Stimulated activated CD4-positive, alpha-beta T cell treated with anti-CD3 and anti-CD28 coated beads, Interleukin-1b, Interleukin-23, amount 100 ng/mL, for 1 hour (primary cell): ENCODE measurements at places on chromosomes 2 and 18.

DNA sequence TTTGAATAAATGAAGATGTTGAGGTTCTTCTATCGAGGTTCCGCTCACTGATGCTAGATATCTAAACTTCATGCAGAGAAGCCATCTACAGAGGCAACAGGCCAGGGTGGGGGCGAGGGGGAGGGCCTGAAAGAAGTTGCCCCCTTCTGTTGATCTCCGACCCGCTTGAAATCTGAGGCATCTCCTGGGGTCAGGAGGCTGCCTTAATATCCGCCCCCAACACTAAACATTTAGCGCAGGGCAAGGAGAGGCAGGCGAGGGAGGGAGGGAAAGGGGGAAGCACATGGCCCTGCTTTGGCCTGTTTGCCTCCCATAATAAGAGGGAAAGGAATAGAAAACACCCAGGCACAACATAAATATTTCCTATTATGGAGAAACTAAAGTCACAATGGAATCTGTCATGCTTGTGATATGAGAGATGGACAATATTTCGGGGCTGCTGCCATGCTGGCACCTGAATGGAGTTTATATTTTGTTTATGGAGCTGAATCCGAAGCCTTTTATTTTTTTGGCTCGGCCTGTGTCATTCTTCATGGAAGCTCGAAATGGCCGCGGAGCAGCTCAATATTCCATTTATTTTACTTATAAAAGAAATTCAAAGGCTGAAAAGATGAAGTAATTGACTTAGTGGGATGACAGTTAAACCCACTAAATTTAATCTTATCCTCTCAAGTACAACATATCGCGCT is 221.1 kb downstream of the INSIG2 start:
- DNase-seq: no peak

- DNase-seq: no peak
Measured at GRCh38 chr18:61823595-61823994, 69.2 kb downstream of the RNF152 start.

DNA sequence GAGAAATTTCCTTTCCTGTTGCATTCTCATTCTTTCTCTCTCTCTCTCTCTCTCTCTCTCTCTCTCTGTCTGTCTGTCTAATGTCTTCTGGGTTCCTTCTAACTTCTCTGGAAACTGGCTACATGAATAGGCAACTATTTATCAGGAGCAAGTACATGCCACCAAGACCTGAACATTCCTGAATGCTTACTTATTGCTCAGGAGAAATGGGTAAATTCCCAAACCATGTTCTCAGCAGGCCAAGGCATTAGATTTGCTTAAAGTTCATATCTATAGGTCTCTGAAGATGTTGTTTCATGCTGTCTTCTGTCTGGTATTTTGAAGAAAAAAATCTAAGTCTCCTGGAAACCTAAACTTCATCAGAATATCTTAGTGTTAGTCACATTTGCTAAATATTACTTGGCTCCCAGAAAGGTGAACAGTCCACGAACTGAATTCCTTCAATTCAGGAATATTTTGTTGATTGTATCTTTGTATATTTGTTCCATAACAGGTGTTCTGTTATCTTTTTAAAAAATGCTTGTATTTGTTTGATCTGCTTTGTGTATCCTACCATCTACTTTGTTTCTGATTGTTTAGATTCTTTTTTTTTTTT is 77.2 kb upstream of the FIGN start:
- no peak for DNase-seq

- DNase-seq: no peak
Measured at GRCh38 chr2:82819951-82820350, 1639.1 kb downstream of the SUCLG1 start.

DNA sequence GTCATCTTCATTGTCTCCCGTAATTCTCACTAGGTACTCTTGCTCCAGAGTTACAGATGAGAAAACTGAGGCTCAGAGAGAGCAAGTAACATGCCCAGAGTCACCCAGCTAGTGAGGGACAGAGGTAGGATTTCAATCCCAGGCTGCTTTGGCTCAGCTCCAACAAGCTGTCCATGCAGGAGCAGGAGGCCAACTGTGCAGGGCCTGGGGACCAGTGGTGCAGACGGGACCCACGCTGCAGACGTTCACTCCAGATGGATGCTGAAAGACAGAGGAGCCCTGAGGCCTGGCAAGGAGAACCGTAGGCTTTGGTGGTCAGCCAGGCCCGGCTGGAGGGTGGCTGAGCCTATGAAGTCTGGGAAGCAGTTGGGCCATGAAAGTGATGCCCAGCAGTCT is 102.6 kb downstream of the MCFD2 start:
- no peak for DNase-seq

DNA sequence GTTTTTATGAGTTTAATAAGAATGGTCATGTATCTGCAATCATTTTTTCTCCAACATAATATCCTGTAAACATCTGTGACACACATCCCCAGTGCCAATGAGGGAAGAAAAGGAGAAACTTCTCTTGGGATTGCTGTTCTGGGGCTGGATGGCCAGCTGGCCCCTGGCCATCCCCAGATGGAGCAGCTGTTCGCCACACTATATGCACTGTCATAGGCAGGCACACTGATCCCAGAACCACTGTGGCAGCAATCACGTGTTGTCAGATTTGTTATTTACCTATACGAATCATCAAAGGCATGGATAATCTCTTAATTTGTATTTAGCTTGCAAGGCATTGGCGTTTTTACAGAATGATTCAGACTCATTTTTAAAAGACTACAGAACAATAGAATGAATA is 167.6 kb upstream of the ACAA2 start:
- DNase-seq: no peak

GRCh38 chr2:191854382-191855372 is 7.8 kb upstream of the CAVIN2 start:
- DNase-seq: no peak

GRCh38 chr2:164642268-164642667 is 21.0 kb upstream of the GRB14 start:
- DNase-seq: no peak

DNA sequence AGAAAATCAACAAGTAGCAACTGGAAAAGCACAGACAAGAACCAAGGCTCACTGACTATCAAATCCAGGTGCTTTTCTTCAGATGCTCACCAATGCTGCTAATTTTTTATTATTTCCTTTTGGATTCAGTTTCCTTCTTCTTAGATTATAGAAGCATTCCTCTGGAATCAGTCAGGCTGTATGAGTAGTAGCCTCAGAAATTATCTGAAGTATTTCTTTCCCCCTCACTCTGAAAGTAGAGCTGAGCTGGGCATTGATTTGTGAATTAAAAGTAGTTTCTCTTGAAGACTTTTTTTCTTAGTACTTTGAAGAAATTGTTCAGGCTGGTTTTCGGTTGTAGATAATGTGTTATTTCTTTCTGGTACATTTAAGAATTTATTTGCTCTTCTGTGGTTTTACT is 273.7 kb downstream of the NOL4 start:
- no peak for DNase-seq

DNA sequence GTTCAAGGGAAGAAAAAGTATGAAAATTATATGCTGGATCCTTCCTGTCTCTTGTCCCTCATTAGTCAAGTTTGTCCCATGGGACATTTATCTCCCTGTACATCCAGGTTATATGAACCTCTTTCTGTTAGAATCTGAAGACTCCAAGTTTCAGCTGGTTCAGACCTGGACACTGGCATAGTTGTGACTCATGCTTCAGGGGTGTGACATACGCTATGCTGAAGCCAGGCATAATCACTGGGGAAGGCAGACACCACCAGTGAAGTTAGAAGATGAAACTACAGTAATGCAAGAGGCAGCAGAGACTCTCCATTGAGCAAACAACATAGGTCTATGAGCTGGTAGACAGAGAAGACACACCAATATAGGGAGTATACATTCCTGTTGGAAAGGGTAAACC is 269.7 kb upstream of the SLC8A1 start:
- DNase-seq: no peak

GRCh38 chr2:81942136-81942680 is 1637.7 kb upstream of the LRRTM1 start:
- no peak for DNase-seq

DNA sequence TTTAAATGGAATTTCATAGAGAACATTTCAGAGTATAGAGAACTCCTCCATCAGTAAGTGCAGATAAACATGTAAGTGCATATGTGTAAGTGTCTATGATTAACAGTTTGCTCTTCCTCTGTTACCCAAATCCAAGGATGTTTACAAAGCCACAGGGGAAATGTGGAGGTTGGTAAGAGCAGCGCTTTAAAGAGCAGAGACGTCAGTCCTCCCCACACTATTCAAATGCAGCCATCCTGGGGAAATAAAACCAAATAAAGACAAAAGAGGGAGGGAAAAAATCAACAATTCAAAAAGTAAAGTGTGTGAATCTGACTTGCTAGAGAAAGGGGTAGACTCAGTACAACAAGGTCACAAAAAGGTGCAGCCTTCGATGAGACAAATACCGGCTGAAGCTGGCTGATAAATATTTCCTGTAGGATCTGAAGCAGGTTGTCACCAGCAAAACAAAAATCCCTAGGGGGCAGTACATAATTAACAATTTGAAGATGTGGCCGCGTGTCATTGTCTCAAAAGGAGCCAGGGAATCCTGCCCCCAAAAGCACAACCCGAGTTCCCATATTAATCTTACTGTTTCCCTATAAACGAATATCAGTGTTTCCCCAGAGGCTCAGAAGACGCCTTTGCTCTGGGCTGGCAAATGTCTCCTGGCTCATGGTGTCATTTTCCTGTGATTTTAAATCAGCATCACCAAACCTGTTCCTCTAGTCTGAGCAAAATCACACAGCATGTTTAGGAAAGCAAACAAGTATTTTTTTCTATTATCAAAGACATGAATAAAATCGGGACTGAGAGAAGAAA is 216.5 kb downstream of the CDCA7 start:
- DNase-seq: no peak

- no peak for DNase-seq
Measured at GRCh38 chr2:237572742-237573101, 6.3 kb downstream of the PRLH start.

DNA sequence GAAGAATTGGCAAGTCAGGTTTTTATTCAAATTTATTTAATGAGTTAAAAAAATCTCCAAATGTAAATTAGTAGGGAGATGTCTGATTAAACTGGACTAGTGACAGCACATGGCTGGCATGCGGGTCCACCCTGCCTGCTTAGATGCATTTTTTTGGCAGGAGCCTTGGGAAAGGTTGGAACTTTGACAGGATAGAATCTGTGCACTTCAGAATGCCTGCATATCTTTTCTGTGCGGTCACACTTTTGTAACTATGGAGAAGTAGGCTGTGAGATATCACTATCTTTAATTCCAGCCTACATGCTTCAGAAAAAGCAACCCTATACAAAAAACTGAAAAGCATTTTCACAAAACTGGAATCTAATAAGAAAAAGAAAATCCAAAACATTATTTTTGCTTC is 317.8 kb downstream of the MBD2 start:
- DNase-seq: no peak

GRCh38 chr2:147439986-147440385 is 404.8 kb upstream of the ACVR2A start:
- no peak for DNase-seq

DNA sequence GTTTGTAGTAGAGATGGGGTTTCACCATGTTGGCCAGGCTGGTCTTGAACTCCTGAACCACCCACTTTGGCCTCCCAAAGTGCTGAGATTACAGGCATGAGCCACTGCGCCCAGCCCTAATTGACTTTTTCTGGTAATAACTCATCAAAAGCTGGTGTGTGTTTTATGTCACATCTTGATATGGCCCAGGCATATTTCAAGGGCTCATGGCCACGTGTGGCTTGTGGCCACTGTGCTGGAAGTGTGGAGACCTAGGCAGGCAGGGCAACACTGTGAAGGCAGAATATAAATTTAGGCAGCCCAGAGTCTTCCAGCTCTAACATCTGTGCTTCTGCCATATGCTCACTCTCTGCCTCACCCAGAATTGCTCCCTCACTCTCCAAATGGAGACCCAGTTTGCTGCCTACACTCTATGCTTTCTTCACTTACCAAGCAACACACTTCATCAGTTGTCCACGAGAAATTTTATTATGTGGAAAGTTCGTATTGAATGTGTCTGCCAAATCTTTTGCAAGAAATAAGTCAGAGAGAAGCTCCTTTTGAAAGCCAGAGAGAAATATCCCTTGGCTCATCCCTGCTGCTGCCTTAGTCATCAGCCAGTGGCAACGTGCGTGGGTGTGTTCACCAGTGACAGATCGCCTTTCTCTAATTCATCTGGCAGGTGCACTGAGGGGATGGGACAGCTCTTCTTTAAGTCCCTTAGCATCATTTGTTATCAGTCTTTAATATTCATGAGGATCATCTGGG is 129.4 kb upstream of the CXCR4 start:
- DNase-seq: no peak

DNA sequence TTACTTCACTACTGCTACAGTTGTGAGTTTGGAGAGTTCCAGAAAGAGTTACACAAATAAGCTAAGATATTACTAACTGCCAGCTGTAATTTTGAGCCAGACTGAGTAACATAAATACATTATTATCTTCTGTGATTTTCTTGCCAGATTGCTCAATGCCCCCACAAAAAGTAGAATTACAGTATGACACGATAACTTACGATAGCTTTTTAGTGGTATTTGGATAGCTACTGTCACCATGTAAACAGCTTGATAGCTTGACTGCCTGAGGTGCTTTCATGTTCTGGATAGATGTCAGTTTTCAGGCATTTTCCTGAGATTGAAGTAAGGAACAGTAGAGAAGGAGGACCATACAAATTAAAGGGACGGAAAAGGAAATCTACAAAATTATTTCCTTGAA is 533.3 kb downstream of the SOCS6 start:
- no peak for DNase-seq
